ENCODE measurements at places on chromosomes 4 and X.
A peak's percentile ranks its signal among the peaks of the same experiment; 100 is the strongest.

GRCh38 chr4:152281211-152281610 is 254.7 kb downstream of the FBXW7 start:
- no peak for DNase-seq

DNA sequence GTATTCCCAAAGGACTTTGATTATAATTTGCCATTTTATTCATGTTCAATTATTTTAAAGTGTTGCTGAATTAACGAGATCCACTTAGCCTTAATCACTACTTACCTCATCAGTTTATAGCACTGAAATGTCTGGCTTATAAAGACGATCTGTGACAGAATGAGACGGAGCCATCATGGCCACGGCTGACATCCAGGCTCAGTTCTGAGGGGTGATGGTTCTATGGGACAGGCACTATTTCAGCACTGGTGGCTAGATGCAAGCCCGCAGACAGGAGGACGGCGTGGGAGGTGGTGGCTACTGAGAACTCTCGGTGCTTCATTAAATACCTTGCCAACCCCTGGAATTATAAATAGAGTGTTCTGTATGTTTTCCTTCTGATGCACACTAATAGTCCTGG is 1084.2 kb upstream of the TENM3 start:
- no peak for DNase-seq

DNA sequence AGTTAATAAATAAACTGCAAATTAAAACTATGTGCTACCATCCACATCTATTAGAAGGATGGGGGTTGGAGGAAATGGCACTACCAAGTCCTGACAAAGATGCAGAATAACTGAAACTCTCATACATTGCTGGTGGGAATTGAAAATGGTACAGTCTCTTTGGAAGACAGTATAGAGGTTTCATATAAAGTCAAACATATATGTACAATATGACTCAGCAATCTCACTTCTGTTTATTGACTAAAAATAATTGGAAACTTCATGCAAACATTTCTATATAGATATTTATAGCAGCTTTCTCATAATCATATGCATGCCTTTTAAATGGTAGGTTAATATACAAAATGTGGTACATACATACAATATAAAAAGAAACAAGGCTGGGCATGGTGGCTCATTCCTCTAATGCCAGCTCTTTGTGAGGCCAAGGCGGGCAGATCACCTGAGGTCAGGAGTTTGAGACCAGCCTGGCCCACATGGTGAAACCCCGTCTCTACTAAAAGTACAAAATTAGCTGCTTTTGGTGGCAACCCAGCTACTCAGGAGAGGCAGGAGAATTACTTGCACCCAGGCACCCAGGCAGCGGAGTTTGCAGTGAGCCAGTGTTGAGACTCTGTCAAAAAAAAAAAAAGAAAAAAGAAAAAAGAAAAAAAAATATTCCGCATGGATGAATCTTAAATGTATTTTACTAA is 225.0 kb upstream of the CXXC4 start:
- no peak for DNase-seq

- no peak for DNase-seq
These were observed 80.6 kb downstream of the ATXN3L start for GRCh38 chrX:13239272-13239671.

DNA sequence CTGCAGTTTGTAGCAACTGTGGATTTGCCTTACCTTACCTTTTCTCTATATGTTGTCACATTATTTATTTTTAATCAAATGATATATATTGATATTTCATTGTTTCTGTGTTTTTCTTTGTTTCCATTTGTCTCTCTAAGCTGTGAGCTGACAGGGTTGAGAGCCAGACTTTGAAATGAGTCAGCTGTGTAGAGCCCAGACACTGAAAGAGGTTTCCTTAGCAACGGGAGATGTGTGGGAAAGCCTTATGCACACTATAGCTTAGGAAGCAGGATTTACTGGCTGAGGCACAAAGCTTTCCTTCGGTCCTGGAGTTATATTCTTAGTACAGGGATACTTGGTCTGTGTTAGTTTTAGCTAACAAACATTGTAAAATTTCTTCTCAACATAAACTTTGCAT is 192.2 kb downstream of the FGF13 start:
- no peak for DNase-seq

GRCh38 chrX:76148041-76148665 is 24.7 kb upstream of the PBDC1 start:
- DNase-seq = peak; percentile 15

GRCh38 chr4:130738233-130738632 is 1642.3 kb downstream of the C4orf33 start:
- DNase-seq = no peak

DNA sequence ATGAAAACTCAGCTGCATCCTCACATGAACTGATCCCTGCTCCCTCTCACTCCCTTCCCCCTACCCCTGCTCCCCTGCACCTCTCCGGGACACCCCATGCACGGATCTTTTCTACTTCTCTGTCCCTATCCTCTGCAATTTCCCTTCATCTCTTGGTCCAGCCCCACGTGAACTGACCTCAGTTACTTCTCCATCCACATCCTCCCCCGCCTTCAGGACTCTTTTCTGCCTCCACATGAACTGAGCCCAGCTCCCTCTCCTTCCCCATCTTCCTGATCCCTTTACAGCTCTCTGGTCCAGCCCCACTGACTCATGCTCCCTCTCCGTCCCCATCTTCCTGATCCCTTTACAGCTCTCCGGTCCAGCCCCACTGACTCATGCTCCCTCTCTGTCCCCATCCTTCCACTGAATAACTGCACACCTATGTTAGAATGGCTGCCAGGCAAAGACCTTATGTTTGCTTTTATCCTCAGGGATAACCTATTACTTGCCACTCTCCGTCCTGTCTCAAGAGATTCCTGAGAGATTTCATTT is 5.6 kb downstream of the CETN2 start:
- DNase-seq = no peak

DNA sequence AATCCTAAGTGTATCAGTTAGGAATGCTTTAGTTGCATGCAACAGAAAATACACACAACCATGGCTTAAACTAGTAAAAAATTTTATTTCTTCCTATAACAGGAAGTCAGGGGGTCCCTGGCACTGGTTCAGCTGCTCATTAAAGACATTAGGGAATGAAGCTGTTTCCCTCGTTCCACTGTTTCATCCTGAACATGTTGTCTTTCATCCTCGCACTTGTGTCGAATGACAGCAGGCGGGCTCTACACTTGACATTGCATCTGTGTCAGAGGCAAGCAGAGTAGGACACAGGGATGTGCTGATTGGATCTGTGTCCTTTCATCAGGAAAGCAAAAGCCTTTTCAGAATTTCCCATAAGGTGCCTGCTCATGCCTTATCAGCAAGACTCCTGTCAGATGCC is 22.8 kb upstream of the C1QTNF7 start:
- DNase-seq = no peak
